Thoracic aorta (tissue), 2 donors: ENCODE measurements at places on chromosomes 6 and 20.

GRCh38 chr6:101543796-101544195 lies 150.3 kb downstream of the GRIK2 start:
- no peak for DNase-seq

GRCh38 chr6:148629592-148630465 lies 117.0 kb upstream of the UST start:
- DNase-seq = no peak

- no peak for DNase-seq
These were observed 98.1 kb downstream of the ZNF217 start for GRCh38 chr20:53495398-53496092.

DNA sequence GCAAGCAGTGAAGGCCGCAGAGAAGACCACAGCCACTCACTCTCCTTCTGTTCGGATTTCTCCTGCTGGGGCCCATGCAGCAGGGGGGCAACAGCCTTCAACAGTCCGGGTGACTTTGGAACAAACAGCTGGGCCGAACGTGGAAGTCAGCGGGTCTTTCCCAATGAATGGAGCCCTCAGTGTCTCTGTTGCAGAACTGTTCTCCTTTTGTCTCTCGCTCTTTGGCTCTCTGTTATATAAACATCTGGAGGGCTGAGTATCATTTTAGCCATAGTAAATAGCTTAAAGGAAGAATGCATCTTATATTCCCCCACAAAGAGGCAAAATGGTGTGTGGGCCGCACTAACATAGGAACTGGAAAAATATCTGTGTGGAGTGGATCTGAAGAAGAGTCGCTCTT lies 136.7 kb upstream of the RALGAPA2 start:
- DNase-seq = no peak

DNA sequence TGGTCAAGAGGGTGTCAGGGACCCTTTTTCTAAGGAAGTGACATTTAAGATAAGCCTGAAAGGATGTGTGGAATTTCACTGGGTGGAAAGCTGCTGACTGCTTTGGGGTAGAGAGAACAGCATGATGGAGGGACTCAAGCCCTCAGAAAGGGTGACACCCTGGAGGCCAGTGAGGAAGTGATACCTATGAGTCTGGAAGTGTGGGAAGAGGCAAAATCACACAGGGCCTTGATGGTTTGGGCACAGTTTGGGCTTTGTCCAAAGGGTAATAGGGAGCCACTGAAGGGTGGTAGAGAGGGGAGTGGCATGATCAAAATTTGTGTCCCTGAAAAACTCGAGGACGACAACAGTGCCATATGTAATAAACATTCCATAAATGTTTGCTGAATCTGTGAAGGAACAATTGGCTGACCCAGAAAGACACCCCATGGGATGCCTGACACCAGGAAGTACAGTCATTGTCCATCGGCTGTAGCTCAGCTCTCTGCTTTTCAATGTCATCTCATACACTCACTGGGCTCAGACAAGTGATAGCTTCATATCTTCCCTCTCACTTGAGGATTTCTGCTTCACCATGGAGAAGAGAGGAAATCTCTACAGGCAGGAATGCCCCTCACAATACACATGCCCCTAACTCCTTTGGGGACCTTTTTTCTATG lies 21.3 kb downstream of the CASS4 start:
- DNase-seq = no peak

DNA sequence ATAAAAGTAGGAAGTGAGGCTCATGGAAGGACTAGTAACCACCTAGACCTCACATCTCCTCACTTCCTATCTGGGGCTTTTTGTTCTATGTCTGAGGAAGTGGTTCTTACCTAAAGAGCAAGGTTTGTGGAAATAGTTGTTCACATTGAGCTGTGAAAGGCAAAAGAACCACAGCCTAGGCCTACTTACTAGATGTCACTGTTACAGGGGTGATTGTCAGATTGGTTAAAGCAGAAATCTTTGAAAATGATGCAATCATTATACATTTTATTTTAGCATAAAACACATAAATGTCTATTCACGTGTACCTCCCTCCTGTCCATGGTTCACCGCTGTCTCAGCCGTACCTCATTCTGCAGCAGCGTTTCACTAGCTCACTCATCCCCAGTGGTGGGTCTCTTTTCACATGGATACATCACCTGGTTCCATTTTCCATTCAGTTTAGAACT lies 268.8 kb downstream of the TMEM242 start:
- no peak for DNase-seq

DNA sequence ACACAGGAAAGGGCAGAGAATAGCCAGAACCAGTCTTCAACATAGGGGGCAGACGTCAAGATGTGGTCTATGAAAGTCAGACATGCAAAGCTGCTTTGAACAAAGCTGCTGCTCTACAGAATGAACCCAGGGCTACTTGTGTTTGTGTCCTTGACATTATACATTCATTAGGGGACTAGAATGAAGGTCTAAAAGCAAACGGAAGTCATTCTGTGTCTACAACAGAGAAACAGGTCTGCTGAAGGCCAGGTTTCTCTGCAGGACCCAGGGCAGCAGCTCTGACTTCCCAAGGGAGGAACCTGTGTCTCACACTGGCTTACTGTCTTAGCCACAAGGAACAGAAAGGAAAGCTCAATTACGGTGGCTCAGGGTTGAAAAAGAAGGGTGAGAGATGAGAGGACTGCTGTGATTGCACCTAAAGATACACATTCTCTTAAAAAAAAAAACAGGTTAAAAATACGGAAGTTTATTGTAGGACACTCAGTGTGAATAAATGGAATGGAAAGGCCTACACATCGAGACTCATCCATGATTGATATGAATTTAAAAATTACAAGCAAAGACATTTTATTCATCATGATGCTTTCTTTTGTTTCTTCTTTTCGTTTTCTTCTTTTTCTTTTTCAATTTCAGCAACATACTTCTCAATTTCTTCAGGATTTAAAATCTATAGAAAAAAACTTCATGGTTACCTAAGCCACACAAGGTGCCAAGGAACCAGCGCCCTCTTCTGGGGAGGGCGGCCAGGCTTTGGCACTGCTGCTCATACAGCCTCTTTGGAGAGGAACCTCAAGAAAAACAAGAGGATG lies 6.7 kb downstream of the PSMA7 start:
- no peak for DNase-seq

DNA sequence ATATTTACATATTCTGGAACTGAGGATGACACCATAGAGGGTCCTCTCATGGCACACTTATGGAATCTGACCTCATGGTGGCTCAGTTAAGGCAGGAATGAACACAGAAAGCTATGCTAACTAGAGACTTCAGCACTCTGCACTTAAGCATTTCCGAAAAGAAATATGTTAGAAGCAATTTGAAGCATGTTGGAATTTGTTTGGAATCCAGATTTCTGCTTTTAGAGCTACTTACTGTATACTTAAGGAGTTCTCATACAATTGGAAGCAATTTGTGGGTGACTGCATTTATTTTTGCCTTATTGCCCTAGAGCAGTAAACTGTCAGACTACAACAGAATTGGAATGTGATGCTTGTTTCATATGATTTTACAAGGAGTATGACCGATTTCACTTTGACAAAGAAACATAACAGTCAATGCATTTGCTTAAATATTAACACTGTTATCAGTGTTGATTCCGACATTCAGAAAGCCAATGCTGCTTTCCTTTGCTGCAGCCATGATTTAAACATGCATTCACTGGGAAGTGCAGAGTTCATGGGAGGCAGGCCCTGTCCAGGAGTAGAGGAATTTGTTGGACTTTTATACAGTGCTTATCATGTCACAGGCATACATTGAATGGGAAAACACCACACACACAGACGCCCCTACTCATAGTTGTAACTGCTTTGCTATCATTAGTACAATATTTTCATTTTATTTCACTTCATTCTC lies 244.4 kb downstream of the SAMD5 start:
- DNase-seq = no peak

- DNase-seq = no peak
These were observed 68.4 kb upstream of the RBM24 start for GRCh38 chr6:17212546-17213371.

- no peak for DNase-seq
These were observed 10.6 kb downstream of the COL9A3 start for GRCh38 chr20:62827311-62828038.

DNA sequence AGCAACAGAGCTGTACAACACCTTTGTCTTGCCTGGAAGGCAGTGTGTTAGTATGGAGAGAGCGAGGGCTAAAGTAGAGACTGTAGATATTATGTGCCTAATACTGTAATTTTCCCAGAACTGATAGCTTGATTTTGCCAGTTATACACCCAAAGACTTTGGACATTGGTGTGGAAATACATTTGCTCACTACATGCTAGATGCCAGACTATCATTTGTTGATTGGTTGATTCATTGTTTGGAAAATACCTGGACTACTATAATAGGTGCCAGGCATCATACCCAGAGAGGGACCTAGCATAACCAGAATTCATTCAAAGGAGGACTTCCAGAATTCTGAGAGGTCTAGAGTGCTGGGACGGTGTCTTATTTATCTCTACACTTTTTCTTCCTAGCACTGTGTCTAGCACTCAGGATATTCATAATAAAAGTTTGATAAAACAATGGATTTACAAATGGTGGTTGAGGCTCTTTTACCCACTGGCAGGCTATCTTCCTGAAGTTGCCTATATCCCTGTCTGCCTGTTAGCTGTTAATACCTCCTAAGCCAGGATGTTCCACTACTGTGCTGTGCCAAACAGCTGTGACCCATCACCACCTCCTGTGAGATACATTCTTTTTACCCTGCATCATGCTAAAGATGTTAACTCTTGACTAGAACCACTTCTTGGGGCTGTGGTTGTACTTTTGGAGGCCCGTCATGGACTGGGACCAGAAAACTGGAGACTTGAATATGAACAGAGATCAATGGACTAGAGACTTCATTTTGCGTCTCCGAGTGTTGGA lies 72.2 kb upstream of the FUCA2 start:
- DNase-seq = no peak

DNA sequence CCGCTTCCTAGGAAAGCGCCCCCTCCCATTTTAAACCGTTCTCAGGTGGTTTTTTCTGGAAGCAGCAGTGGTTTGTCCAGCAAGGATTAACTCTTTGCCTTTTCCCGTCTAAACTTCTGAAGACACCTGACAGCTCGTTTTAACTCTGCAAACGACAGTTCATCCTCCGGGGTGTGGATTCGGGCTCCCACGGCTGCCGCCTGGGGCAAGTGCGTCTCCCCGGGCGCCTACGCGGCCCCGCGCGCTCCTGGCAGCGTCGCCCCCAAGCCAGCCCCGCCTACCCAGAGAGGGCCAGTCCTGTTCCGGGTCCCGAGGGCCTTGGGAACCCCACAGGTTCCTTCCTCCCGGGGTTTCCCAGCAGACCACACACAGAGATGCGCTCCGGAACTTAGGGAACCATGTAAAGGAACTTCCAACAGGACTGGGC lies 54.4 kb downstream of the PRR18 start:
- DNase-seq = no peak

GRCh38 chr20:18190338-18191233 lies 52.9 kb downstream of the KAT14 start:
- no peak for DNase-seq

DNA sequence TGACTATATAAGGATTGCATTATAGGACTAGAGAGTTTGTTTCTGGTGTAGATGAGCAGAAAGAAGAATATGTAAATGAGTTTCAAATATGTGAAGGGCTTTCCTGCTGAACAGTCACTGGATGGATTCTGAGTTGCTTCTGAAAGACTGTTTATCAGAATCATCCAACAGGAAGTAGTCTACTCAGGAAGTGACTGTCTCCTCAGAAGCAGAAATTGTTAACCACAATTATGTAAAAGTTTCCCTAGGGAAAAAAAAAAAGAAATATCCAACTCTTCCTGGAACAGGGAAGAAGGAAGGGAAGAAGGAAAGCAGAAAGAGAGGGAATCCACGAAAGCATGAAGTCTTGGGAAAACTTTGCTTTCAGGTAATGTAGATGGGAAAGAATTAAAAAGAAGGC lies 138.9 kb downstream of the TENT5A start:
- DNase-seq = no peak

- DNase-seq = no peak
These were observed 82.9 kb upstream of the MLN start for GRCh38 chr6:33886673-33887144.

DNA sequence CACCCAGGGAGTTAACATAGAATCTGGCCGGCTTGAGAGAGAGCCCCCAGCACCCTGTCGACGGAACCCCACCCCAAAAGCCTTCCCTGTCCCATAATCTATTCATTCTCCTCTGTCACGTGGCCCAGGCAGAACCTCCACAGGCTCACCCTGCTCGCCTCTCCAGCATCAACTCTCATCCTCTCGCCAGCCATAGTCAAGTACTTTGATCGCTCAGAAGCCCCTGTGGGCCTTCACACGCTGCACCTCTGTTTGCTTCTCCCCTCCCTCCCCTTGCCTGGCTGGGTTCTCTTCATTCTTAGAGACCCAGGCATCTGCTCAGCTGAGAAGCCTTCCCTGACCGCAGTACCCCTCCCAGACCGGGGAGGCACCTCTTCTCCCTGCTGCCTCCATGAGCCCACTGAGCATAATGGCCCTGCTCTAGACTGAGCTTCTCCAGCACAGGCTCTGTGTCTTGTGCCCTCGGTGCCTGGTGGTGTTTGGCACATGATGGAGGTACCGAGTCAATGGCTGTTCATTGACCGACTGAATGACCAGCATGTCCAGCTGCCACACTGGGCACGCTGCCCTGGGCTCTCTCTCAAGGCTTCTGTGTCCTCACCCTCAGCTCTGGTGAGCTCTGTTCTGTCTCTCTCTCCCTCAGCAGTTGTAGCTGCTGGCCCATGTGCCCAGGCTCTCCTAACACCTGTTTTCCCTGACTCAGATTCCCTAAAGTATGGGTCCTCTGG lies 33.7 kb downstream of the PKIG start:
- DNase-seq = no peak

- DNase-seq = no peak
These were observed 45.0 kb upstream of the IRF4 start for GRCh38 chr6:346386-347030.

- no peak for DNase-seq
These were observed 69.6 kb upstream of the ADGRF1 start for GRCh38 chr6:47111685-47112084.

DNA sequence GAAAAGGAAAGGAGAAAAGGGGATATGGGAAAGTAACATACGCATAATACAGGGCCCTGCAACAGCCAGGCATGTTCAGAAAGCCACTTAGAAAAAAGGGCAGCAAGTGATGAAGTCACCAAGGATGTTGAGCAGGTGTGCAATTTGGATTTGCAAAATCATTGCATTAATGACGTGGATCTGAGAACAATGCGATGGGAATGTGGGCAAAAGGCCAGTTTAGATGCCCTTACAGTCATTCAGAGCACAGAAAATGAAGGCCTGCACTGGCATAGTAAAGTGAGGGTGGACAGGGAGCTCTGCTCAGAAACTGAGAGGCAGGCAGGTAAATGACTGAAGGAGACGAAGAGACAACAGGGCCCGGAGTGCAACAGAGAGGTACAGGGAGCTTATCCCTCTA lies 123.7 kb upstream of the NHSL1 start:
- DNase-seq = no peak

- no peak for DNase-seq
These were observed 6.7 kb downstream of the TOX2 start for GRCh38 chr20:43921227-43921780.

- DNase-seq = no peak
These were observed 192.5 kb downstream of the COL9A1 start for GRCh38 chr6:70110126-70111022.
